ENCODE measurements at places on chromosomes 2 and 18.

DNA sequence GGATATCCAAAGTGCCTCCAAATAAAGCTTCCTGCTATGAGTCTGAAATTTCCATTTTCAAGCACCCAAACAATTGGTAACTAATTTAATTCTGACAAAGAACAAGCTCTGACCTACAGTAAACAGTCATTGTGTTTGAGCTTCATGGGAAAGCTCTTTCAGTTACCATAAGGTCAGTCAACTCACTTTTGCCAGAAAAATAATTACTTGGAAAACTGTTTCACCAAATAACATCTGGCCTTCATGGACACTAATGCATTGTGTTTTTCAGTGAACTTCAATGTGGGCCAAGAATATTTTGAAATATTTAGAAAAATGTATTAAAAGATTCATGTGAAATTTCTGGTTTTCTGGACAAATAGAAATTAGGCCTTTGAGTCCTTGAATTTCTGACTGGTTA lies 369.9 kb downstream of the GALR1 start:
- DNase-seq = no peak

GRCh38 chr18:62979176-62979575 lies 263.8 kb downstream of the PHLPP1 start:
- no peak for DNase-seq

GRCh38 chr2:102806250-102806837 lies 44.5 kb downstream of the TMEM182 start:
- DNase-seq = peak; percentile 32

DNA sequence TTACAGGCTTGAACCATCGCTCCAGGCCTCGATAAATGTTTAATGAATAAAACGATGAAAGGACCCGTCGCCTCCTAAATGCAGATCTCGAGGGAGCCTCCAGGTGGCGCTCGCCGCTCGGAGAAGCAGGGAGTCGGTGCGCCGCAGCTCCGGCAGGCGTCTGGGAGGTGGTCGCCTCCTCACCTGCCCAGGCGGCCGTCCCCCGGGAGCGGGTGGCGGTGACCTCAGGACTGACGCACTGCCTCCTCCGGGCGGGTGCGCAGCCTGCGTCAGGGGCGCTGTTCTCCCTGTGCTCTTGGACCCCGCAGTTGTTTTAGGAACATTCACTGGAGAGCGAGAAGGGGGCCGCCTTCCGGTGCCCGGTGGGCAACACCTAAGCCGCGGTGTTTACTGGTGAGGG lies 38.6 kb upstream of the POLE4 start:
- peak; percentile 67 for DNase-seq

GRCh38 chr2:215612786-215613185 lies 176.9 kb upstream of the FN1 start:
- no peak for DNase-seq

DNA sequence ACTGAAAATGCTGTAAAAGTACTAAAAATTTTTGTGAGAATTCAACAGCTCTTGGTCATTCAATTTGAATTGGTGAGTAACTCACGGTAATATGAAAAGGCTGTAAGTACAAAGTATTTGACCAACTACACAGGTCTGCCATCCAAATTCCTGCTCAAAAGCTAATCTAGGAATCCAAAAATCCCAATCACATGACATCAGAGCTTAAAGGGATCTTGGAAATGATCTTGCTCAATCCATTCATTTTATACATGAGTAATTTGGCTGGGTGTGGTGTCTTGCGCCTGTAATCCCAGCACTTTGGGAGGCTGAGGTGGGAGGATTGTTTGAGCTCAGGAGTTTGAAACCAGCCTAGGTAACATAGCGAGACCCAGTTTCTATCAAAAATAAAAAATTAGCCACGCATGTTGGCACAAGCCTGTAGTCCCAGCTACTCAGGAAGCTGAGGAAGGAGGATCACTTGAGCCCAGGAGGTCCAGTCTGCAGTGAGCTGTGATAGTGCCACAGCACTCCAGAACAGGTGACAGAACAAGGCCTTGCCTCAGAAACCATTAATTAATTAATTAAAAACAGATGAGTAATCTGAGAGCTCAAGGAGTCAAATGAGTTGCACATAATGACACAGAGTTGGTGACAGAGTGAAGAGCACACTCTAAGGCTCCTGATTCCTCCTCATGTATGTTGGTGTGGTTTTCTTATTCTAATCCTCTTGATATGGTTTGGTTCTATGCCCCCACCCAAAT lies 19.8 kb downstream of the SPIRE1 start:
- no peak for DNase-seq

DNA sequence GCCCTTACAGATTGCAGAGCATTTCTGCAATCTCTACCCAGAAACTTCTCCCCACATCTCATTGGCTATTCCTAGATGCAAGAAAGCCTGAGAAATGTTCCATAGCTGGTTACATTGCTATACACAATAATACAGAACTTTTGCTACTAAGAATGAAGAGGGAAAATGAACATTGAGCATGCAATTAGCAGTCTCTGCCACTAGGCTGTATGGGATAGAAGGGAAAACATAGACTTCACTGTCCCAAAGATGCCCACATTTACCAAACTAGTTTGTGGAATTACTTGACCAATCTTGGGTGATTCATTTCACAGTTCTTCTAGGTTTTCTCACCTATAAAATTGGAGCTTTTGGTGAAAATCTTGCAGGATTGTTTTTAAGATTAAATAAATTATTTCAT lies 265.7 kb upstream of the NT5C1B start:
- DNase-seq = no peak

DNA sequence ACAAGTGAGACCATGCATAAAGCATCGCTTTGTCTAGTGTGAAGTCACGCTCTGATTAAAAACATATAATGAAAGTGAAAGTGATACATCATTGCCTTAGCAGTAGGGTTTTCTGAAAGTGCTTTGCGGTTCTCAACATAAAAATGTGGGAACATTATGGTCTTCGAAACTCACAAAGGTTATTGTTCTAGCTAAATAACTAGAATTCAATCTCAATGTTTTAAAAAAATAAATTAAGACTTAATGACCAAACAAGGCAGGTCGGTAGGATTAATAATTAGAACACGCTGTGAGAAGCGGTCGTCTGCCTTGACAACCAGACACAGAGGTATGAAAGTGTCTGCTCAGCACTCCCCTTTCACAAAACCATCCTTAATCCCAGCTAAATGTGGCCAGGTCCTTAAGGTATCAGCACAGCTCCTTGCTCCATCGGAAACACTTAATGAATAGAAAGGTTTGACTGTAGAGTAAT lies 42.2 kb downstream of the KLHL14 start:
- DNase-seq = no peak

DNA sequence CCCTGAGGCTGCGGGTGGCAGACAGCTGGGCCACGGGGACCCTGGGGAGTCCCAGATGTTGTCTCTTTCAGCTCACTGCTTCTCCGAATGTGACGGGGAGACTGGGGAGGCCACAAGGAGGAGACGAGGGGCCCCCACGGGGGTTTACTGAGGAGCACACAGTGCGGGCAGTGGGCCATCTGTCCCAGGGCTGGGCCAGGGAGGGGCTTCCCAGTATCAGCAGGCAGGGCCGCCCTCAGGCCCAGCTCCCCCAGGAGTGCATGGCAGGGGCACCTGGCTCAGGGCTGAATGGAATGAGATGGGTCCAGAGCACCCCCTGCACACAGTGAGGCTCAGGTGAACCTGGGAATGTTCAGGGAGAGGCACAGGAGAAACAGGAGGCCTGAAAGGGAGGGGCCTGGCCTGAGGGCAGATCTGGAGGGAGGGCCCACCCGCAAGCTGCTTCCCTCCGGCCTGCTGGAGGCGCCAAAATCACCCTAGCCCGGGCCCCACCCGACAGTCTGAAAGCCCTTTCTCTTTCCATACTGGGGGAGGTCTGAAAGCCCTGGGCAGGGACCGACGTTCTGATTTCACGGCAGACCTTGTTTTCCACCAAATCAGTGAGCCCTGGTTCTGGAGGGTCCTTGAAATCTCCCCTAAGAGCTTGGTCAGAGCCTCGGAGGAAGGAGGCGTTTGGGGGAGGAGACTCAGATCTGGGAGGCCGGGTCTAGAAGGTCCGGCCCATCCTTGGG lies 35.5 kb upstream of the PTMA start:
- DNase-seq = no peak

DNA sequence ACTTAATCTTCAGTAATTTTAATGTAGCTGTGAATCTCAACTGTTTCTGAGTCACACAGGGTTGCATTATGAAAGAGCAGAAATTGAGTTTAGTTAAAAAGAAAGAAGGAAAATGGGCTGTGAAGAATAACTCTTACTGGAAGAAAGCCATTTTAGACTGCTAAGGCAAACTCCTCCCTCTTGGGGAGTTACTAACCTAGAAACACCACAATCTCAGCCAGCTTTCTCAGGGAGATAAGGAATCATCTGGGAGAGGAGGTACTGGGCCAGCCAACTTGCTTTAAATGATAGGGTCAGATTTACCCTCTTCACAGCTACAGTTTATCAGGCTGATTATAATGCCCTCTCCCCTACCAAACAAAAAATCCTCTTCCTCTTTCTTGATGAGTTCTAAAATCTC lies 119.5 kb downstream of the CCDC148 start:
- no peak for DNase-seq

DNA sequence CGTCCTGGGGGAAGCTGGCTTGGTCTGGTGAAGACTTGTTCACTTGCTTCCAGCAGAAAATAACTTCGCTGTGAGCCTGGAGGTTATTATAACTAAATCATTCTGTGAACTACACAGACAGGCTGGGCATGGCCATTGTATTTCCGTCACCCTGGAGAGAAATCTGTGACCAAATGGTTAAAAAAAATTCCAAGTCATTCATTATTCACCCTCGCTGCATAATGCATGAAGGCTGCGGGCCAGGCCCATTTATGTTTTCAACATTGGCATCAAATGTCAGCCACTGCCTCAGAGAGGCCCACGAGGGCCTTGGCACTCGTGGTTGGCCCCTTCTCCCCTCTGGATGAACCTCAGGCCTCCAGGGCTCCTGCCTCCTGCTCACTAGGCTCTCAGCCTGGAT lies 57.7 kb downstream of the RRM2 start:
- DNase-seq = no peak

GRCh38 chr18:40413160-40413559 lies 1541.9 kb upstream of the PIK3C3 start:
- no peak for DNase-seq

DNA sequence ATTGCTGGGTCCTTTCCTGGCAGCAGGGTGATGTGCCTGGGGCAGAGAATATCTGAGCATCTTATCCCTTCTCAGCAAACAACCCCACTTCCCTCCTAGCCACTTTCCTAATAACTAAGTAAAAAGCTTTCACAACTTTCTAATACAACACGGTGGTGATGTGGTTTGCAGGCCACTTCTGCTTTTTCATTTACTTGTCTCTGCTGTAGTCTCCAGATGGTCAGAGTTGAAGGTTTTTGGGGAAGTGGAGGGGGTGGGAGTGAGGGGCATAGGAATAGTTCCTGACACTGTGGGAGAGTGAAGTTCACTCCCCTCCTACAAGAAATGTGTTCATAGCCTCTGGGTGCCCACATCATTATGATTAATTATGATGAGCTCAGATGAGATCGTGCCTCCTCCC lies 11.6 kb downstream of the OXER1 start:
- no peak for DNase-seq

Measured in GM12891 (cell line).